K562 (cell line): ENCODE measurements at places on chromosomes 12 and 14. TPM values are rescaled to one million over a fixed set of nuclear protein-coding genes. Genes with fewer than 3 reads are reported as not detected.

DNA sequence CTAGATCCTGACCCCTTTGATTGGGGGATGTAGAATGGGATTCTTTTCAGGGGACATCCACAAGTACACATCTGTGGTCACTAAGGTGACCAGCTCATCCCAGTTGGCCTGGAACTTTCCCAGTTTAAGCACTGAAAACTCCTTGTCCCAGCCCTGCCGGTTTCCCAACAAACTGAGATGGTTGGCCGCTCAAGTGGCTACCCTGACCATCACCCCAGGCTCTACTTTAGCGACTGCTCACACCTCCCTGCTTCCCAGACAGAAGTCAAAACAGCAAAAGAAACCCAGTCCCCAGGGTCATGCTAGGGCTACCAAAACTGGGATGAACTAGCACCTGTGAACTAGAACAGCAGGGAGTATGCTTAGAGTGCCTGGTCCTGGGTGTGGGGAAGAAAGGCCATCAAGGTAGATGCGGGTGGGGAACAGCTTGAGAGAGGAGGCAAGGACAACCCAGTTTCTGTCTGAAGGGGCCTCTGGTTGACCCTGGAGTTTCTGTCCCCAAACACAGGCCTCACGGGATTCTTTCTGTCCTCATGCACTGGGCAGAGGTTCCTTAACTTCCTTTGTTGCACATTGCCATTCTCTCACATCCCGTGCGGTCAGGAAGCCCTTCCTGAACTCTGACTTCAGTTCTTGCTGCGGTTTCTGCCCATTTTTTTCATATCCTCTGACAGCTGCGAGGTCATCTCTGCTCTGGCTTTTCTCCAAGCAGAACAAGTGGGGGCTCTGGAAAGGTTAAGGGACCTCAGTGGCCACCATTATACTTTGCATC, 1.6 kb downstream of the LTB4R start:
- DNase-seq, result no peak

GRCh38 chr12:115722181-115722580, 555.3 kb downstream of the MED13L start:
- DNase-seq, result no peak

DNA sequence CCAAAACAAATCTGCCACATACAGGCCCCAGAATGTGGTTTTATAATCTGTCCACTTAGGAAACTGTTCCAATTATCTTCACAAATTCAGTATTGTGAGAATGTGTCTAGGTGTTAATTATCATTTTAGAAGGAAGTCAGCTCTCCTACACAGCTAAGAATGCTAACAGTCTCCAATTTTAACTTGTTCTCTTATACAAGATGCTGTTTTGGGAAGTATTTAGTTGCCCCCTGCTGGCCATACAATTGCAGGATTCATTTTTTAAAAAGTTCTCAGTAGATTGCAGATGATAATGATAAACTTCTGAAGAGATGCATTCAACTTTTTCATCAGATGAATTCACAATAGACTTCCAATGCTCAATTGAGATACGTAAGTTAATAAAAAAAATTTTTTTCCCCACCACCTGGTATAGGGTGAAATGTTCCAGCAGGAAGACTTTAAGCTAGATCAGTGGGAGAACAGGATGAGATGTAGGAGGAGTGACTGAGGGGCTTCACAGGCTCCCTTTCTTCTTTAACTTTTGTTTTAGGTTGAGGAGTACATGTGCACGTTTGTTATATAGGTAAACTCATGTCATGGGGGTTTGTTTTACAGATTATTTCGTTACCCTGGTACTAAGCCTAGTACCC, 27.3 kb upstream of the OSBPL8 start:
- peak; percentile 19 for DNase-seq

DNA sequence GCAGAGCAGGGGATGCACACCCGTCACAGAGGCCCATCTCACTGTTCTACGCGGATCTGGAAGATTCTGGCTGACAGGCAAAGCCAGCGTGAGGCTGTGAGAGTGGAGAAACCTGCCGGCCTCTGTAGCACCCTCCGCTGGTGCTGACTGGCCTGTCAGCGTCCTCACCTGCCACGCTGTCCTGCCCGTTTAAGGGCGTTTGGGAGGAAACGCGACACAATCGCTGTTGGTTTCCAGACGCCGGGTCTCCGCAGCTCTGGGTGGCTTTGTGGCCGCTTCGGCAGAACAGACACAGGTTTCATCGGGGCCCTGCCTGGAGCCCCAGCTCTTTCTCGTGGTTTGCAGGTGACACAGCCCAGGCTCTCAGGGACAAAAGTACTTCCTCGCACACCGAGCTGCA, 70.6 kb downstream of the NOC4L start:
- no peak for DNase-seq

- DNase-seq, result no peak
Measured at GRCh38 chr12:46472893-46473633, 100.5 kb upstream of the SLC38A2 start.

DNA sequence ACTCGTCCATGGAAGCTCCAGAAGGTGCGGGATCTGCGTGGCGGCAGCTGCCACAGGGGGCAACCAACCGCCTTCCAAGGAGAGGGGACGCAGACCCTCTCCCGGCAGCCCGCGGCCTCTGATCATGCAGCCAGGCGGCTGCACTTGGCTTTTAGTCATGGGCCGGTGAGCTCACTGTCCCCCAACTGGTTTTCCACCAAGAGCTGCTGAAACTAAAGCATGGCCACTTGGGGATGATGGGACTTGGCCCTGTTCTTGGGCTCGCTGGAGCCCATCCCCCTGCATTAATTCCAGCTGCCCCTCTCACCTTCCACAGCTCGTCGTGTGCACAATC, 39.1 kb downstream of the CCDC85C start:
- DNase-seq, result no peak

Gene TAMALIN
- total RNA-seq, result 1.3 and 1.5 TPM in 2 replicates

Gene NEK9
- 24.0 and 34.4 TPM in 2 replicates for total RNA-seq

Gene CIDEB
- total RNA-seq, result 0.07 and 0.35 TPM in 2 replicates
